ENCODE measurements at places on chromosomes 16 and 17. TPM values are rescaled to one million over a fixed set of nuclear protein-coding genes. Genes with fewer than 3 reads are reported as not detected.

- H3K27me3 ChIP-seq, result no peaks in the 10 kb centered on the region
- DNase-seq, result no peak
- H3K27ac ChIP-seq, result no peak overlapping the region
- H3K36me3 ChIP-seq, result peaks cover 20% of the 10 kb centered on the region
Observed at GRCh38 chr16:10967986-10968385, 23.6 kb downstream of the CLEC16A start.

Gene MYH8
- total RNA-seq, result not detected

GRCh38 chr17:67696853-67697498 lies 20.8 kb upstream of the NOL11 start:
- H3K27me3 ChIP-seq, result no peaks in the 10 kb centered on the region
- H3K27ac ChIP-seq, result peak overlapping the region; percentile 6
- no peak for DNase-seq
- H3K36me3 ChIP-seq, result no peaks in the 10 kb centered on the region
- H3K4me3 ChIP-seq, result no peak overlapping the region

Gene HS3ST3A1
- total RNA-seq, result 2.6 TPM

GRCh38 chr17:17836818-17837379 lies at the start of gene SREBF1:
Gene SREBF1 (minus strand): TSS chr17:17836986. CDS start chr17:17836817, 169 bp downstream.
- H3K4me1 ChIP-seq, result peaks cover 67% of the 10 kb centered on the region
- H3K27me3 ChIP-seq, result no peaks in the 10 kb centered on the region
- no peaks in the 10 kb centered on the region for H3K36me3 ChIP-seq
- peak within 1 kb of the TSS; percentile 99 for H3K27ac ChIP-seq

Gene CDH16
- total RNA-seq, result 0.40 TPM
